GM12892 (cell line): ENCODE measurements at places on chromosomes 16 and 17.

DNA sequence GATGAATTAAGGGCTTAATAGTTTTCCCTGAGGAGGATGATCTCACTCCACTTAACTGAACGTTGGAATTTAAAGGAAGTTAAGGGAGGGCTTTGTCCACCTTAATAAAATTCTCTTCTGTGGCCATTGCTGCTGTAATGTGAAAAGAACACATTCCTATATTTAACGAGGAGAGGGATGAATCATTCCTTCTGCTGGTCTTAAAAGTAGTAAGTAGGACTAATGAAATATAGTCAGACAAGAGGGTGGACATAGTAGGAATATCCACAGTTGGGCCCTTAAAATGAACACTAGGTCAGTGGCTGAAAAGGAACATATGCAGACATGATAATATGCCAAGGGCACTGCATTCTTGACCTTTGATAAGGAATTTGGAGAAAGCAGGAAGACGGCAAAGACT lies 405.6 kb downstream of the PMP22 start:
- no peak for DNase-seq

GRCh38 chr17:27602721-27603420 lies 28.1 kb upstream of the LGALS9 start:
- DNase-seq, result peak; percentile 75

DNA sequence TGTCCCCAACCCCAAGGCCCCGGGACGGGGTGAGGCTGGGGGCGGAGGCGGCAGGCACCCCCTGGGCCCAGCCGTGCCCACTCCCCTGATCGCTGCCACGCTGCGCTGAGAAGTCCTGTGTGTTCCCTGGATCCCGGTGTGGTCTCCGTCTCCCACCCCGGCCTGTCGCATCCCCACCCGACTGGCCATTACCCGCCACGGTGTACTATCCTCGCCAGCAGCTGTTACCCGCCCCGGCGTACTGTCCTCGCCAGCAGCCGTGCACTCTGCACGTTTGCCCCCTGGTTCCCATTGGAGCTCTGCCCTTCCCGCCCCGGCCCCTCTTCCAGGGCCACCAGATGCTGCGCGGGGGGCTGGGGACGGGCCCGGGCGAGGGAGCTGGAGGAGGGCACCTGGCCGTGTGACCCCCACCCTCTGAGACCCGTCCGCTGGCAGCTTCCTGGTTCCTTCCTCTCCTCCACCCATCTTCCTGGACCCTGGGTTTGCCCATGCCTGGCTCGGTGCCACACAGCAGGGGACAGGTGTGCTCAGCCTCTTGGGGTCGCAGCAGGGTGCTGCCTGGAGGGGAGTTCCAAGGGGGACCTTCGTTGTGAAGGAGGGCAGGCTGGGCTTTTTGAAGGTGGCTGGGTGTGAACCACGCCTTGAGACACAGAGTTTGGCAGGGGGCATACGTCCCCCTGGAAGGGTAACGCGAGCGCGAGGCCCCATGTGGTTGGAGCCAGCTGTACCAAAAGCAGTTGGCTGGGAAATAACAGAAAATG lies 19.7 kb downstream of the BAHCC1 start:
- DNase-seq, result no peak

DNA sequence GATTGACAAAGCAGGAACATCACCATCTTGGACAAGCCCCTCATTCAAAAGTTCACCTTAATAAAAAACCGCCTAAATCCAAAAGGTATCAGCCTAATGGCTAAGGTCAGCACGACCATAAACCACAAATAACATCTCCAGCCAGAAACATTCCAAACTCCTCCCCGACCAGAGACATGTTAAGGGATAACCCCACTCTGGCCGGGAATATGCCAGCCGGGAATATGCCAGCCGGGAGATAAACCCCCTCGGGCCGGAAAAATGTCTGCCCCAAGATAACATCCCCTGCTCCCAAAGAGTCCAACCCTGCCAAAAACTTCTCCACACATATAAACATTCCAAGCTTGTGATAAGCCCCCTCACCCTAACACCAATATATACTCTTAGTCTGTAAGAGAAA lies 1.4 kb downstream of the DHX33 start:
- DNase-seq, result no peak

GRCh38 chr16:85941863-85942644 lies 43.1 kb downstream of the IRF8 start:
- no peak for DNase-seq

GRCh38 chr16:3068487-3068886 lies 3.0 kb downstream of the IL32 start:
- DNase-seq, result no peak

- no peak for DNase-seq
Measured at GRCh38 chr17:14701886-14702285, 401.0 kb downstream of the HS3ST3B1 start.

DNA sequence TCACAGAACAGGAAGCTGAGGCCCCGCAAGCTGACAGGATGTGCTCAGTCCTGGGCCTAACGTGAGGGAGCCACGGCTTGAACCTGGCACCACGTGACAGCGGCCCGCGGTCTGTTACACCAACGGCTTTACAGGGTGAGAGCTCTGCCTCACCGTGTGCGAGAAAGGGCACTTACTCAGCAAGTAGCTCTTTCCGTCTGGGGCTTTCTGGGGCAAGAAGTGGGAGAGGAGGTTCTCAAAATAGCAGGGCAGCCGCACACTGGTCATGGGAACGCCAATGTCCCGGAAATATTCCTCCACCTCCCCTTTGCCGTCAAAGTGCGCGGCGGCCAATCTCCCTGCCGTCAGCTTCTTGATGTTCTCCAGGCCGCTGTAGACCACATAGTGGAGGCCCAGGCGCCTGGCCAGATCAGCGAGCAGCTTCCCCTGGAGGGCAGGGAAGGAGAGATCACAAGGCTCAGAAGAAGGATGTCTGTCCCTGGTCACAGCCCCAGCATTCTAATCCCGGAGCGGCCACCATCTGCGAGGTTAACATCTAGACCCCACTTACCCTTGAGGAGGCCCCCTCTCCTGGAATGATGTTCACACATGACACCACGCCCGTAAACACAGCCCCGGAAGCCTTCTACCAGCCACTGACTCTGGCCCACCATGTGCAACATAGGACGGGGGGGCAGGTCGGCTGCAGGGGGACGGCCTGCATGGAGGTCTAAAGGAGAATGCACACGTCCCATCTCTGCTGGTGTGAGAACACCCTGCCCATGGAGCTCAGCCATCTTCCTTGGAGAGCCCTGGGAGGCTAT lies 8.2 kb downstream of the NMRAL1 start:
- DNase-seq, result no peak

DNA sequence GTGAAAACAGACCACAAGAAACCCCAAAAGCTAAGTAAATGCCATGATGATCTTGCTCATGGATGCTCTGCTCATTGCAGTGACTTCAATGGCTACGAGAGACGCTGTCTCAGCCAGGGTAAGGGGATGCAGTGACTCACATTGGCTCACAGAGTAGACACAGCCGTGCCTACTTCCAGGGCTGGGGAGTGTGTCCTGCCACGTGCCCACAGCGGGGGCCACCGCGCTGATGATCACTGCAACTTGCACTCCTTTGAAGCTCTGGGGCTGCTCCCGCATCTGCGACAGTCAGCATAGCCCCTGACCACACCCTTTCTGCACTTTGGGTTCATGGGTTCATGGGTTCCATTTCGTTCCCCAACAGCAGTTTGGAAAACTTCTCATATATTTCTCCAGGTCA lies 231.4 kb upstream of the RPL38 start:
- DNase-seq, result no peak

- DNase-seq, result no peak
Measured at GRCh38 chr16:924063-924462, 46.7 kb downstream of the LMF1 start.
